ENCODE measurements at places on chromosomes 4 and X.

DNA sequence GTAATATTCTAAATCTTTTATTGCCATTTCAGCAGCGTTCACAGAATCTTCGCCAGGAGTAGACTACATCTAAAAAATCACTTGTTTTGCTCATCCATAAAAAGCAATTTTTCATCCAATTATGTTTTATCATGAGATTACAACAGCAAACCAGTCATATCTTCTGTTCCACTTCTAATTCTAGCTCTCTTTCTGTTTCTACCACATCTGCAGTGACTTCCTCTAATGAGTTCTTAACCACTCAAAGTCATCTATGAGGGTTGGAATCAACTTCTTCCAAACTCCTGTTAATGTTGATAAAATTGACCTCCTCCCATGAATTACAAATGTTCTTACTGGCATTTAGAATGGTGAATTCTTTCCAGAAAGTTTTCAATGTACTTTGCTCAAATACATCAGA lies 174.4 kb upstream of the BRWD3 start:
- no peak for DNase-seq

GRCh38 chrX:109268340-109268739 lies 213.5 kb downstream of the GUCY2F start:
- no peak for DNase-seq

GRCh38 chr4:102180046-102180445 lies 165.2 kb downstream of the SLC39A8 start:
- DNase-seq, result no peak

GRCh38 chr4:71259280-71259679 lies 79.5 kb upstream of the SLC4A4 start:
- DNase-seq, result no peak

GRCh38 chr4:15327311-15328298 lies 100.2 kb upstream of the C1QTNF7 start:
- no peak for DNase-seq

GRCh38 chrX:135477576-135477975 lies 42.9 kb upstream of the INTS6L start:
- DNase-seq, result no peak

- no peak for DNase-seq
Observed at GRCh38 chrX:40729598-40730584, 5.5 kb downstream of the MED14 start.

DNA sequence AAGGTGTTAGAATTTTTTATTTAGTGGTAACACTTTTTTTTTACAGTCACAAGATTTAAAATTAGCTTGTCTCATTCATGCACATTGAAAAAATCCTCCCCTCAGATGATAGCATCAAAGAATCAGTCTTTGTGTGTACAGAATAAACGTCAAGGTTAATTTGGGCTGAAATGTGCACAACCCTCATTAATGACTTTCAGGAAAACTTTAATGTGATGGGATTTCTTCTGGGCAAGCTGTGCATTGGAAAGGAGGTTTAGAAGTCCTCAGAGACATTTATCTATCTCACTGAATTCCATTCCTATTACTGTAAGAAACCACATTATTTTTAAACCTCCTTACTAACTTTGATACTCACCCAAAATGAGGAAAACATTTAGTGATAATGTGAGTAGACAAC lies 88.2 kb upstream of the TECRL start:
- no peak for DNase-seq

DNA sequence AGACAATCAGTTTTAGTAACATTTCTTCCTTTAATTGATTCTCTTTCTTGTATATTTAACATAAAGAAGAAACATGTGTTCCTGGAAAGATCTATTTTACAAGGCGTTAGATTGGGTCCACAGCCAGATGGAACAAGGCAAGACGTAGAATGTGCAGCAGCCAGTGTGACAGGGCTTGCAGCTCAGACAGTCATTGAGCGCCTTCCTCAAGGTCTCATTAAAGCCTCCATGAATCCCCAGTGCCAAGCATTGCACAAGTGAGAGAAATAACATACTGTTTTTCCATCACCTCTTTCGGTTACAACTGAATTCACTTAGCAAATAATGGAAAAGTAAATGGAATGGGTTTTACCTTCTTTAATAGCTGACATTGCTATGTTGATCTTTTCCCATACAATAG lies 292.5 kb downstream of the USP46 start:
- no peak for DNase-seq

DNA sequence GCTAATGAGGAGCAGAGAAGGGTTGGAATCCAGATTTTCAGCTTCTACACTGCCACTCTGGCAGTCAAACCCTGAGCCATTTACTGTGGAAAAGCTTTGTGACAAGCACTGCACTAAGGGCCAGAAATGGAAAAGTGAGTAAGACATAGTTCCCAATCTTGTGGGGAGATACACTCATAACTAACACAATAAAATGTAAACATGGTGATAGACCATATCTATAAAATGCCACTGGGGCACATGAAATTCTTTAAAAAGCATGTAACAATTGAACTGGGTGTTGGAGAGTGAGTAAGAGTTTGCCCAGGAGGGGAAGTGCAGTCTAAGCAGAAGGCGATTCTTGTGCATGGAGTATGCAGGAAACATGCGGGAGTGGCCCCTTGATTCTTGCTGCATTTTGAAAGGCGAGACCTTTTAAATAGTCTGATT lies 32.0 kb upstream of the ANXA5 start:
- DNase-seq, result no peak

DNA sequence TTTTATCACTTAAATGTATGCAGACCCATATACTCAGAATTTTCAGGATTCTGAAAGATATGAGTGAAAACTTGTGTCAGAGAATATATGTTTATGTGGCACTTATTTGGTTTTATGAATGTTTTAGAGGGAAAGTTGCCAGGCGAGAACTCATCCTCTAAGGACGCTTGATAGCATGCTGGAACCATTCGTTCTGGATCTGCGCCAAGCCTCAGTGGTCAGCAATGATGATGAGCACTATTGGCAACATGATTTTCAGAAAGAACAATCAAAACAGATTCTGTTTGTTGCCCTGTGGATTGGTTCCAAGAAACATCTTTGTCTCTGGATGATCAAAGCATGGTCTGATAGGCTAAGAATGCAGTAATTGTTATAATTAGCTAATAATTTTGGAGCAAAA lies 32.1 kb upstream of the RAPGEF2 start:
- DNase-seq, result no peak

DNA sequence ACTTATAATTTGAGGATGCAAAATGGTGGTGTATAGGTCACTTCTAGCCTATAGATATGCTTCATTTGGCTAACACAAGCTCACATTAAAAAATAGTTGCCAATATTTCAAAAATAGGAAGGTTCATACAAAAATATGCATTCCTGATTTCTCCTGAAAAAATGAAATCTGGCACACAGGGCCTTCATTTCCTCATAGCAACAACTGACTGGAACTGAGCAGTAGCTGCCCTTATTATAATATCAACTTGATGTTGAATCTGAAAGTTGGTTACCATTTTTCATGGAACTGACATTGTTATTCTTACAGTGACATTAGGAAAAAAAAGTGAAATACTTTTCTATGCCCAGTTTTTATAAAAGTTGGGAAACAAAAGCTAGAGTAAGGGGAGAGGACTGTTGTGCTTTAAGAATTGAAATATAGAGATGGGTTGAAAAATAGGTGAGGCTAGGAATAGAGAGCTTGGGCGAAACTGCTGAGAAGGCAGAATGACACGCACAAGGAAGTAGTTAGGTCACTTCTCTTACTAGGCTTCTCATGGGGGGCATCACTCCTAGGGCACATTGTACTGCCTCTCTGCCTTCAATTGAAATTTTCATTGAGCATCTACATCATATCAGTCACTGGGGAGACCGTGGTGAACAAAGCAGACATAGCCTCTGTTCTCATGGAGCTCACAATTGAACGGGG lies 43.1 kb upstream of the C1GALT1C1 start:
- no peak for DNase-seq

- no peak for DNase-seq
Observed at GRCh38 chr4:58113126-58113525, 1002.9 kb upstream of the IGFBP7 start.

- no peak for DNase-seq
Observed at GRCh38 chr4:125314676-125315575, at the start of gene FAT4. TSS of gene FAT4 (plus strand) at chr4:125314955. CDS start at chr4:125316412, 1,457 bp downstream.

DNA sequence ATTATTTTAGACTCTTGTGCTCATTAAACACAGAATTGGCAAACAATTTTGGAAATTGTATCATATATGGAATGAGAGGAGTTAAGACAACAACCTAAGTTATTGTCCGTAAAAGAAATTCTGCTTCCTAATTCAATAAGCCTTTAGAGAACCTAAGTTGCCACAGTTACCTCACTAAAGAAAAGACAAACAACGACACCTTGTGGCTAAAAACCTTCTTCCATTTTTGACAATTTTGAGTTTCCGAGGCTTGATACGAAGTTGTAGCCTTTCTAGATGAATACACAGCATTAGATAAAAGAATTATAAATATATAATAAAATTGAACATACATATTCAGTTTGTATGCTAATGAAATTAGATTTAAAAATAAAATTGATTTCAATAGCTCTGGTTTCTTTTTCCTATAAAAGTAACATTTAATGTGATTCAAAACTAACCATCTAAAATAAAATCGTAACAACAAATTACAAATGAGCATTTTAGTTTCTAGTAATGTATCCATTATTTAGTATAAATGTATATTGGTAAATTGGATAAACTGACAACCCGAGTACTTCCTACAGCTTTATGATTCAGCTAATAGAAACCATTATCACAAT lies 275.1 kb downstream of the GPM6A start:
- DNase-seq, result peak; percentile 10

- DNase-seq, result no peak
Observed at GRCh38 chrX:35858906-35859305, 60.6 kb upstream of the CFAP47 start.

DNA sequence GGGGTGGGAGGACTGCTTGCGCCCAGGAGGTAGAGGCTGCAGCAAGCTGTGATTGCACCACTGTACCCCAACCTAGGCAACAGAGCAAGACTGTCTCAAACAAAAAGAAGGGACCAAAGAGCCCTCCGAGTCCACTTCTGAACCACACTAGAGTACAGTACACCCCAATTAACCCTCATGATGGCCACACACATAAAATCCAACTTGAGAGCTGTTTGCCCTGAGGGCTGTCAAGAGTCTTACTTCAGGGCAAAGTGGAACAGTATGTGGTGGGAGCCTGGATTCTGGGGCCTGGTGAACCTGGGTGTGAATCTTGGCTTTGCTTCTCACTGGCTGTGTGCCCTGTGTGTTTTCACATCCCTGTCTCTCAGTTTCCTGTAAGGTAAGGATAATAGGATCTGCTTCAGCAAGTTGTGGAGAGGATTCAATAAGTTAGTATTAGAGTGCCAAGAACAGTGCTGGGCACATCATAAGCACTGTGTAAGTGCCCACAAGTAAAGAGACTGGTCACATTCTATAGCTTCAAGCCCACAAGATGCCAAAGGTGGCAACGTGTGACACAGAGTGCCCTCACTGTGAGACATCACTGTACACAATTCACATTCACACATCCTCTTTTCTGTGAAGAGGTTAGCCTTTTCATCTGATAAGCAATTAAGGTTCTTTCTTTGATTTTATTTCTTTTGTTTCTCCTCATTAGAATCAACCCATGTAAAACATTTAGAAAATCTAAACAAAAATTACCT lies 52.1 kb downstream of the LEF1 start:
- no peak for DNase-seq

GRCh38 chr4:173591760-173592159 lies 61.7 kb upstream of the HAND2 start:
- no peak for DNase-seq

DNA sequence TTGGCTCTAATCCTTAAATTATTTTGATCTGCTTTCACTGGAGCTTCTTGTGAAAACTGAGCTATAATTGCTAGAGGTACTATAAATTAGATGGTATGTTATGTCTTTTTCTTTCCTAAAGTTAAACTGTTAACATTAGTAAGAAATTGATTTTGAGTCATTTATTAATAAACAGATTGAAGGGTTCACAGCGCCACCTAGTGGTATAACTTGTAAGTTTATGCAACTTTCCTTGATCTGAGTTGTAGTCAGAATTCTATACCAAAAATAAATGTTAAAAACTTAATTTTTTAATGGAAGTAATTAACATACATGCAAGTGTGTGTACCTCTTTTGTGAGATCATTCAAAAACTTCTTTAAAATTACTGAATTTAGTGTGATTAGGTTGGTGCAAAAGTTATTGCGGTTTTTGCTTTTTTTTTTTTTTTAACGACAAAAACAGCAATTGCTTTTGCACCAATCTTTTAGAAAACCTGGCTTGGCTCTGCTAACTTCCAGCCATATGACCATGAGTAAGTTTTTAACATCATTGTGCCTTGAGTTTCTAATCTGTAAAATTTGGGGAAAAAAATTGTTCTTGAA lies 151.5 kb downstream of the CENPC start:
- no peak for DNase-seq

DNA sequence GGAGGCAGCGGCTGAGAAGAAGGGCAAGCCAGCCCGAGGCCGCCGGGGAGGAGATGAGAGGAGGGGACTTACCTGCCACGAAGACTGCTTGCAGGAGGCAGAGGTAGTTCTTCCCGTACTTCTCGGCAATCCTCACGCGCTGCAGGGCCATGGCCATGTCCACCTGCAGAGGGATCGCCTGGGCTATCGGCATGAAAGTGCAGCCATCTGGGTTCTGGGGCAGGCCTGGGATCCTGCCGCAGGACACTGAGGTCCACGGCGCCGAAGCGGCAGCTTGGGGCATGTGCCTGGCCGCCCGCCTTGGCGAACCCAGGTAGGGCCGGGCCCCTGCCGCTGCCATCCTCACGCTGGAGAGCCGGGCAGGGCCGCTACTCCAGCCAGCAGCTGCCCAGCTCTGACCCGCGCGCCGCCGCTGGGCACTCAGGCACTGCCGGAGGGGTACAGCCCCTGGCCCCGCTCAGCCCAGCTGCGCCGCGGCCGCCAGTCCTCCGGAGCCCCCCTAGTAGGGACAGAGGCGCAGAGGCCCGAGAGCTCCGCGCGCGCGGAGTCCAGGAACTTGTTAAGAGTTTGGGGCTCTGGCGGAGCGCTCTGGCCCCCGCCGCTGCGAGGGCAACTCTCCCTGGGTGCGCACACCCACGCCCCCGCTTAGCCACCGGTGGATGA lies 16.0 kb downstream of the MCF2 start:
- DNase-seq, result no peak

DNA sequence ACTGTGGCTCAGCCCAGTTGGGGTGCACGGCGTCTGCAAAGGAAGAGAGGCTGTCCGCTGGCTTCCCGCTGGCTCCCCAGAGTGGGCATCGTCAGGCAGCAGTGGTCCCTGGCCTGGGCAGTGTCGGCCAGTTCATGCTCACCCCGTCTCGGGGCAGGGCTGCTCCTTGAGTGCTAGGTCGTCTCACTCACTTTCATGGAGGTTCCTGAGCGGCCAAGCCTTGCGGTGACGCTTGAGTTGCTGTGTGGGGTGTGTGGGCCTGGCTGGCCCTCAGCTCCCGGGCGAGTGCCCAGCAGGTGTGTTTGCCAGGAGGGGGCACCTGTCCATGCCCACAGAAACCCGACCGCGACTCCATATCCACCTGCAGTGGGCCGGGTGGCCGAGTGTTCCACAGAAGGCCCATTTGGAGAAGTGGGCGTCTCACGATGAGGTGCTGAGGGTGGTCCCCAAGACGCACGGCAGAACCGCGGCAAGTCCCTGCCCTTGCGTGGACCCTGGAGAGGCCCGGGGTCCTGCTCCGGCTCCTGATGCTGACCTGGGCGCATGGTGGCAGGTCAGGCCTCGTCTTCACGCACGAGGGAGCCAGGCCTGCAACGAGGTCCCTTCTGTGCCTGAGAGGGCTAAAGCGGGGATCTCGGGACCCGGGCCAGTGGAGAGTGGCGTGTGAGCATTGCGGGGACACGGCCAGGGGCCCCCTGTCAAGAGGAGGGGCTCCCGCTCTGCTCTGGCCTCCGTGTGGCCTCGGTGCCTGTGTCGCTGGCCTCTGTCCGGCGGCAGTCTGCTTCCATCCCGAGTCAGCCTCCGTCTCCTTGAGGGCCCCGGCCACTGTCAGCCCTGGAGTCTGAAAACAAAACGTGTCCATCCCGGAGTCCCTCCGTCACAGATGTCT lies 18.5 kb upstream of the UVSSA start:
- no peak for DNase-seq
